Fibroblast of lung (primary cell): ENCODE measurements at places on chromosomes 16 and 17.
A peak's percentile ranks its signal among the peaks of the same experiment; 100 is the strongest.

GRCh38 chr16:5069854-5070253 lies 1.8 kb upstream of the ALG1 start:
- DNase-seq, result no peak

- no peak for DNase-seq
Observed at GRCh38 chr16:72924537-72924926, 123.4 kb downstream of the ZFHX3 start.

DNA sequence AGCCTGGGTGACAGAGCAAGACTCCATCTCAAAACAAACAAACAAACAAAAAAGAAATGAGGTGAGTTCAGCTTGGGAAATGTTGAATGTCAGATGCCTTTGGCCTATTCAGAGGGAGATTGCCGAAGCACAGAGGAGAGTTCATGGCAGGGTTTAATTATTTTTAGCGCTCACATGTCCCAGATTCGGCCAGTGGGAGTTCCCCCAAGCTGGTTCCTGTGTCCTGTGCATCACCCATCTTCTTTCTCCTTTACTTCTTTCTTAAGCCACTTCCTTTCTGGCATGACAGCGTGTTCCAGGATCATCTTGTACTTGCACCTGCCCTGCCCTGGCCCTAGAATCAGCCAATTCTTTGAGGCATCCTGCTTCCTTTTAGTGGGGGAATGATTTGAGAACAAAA lies 9.2 kb downstream of the MPV17L start:
- DNase-seq, result no peak

- DNase-seq, result no peak
Observed at GRCh38 chr16:51821527-51821926, 670.5 kb upstream of the SALL1 start.

DNA sequence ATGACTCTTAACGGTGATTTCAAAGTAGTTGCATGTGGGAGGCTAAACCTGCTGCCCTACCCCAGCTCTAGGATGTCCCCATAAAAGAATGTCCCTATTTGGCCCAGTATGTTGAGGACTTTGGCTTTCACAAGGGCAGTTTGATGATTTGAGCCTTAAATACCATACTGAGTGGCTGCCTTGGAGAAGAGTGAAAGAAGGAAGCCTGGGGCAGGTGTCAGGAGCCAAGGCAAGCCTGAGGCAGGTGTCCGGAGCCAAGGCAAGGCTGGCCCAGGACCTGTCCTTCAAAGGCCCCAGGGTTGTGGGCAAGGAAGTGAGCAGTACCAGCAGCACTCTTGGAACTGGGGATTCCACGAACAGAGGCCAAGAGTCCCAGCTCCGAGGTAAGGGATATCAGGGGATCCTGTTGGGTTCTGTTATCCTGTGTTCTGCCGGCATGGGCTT lies 18.6 kb downstream of the ST6GALNAC2 start:
- no peak for DNase-seq

- peak; percentile 70 for DNase-seq
Observed at GRCh38 chr17:48542114-48542656, 2.7 kb downstream of the HOXB2 start.

GRCh38 chr16:84924331-84925091 lies 86.8 kb downstream of the ZDHHC7 start:
- no peak for DNase-seq

GRCh38 chr16:86850670-86851069 lies 272.3 kb downstream of the FOXL1 start:
- DNase-seq, result no peak

DNA sequence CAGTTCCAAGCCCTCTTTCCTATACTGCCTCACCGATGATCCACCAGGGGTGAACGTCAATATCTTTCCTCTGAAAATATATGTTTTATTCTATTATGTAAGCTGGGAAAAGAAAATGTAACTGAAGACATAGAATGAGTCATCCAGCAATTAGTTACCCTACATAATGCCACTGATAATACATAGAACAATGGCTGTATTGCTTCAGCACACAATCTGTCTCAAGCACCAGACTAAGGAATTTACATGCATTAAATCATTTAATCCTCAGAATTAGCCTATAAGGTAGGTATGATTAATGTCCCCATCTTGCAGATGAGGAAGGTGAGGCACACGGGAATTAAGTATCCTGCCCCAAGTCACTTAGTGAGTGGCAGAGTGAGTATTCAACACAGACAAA lies 472.8 kb downstream of the TOX3 start:
- DNase-seq, result no peak

GRCh38 chr16:6835941-6836340 lies 496.7 kb upstream of the RBFOX1 start:
- no peak for DNase-seq

- no peak for DNase-seq
Observed at GRCh38 chr16:1781758-1782407, 488 bp downstream of the SPSB3 start.

DNA sequence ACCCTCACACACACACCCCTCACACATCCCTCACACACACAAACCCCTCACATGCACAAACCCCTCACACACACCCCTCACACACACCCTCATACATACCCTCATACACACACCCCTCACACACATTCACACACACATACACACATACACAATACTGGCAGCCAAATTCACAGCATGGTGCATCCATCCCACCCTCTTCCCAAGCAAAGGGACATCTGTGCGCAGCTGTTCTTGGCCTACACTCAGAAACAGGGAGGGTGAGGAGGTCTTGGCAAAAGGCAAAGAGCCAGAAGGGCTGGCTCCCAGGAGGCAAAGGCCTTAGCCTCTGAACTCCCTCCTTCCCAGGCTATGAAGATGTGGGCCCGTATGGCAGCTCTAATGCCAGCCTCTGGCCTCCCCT lies 23.4 kb downstream of the C17orf67 start:
- peak; percentile 46 for DNase-seq

- DNase-seq, result no peak
Observed at GRCh38 chr16:8872967-8873865, 4.4 kb upstream of the CARHSP1 start.

DNA sequence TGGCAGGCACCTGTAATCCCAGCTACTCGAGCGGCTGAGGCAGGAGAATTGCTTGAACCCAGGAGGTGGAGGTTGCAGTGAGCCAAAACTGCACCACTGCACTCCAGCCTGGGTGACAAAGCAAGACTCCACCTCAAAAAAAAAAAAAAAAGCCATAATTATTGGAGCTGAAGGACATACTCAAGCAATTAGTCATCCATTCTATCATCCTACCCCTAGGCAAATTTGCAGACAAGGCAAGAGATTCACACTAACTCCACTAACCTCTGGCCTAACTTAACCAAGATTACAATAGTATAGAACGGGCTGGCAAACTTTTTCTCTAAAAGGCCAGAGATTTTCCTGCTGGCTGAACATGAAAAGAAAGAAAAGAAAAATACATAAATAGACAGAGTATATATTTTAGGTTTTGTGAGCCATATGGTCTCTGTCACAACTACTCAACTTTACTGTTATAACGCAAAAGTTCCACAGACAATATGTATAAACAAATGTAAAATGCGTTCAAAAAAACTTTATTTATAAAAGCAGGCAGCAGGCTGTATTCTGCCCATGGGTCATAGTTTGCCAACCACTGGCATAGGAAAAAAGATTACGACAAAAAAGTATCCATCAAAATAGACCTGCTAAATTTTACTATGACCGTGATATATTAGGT lies 29.7 kb downstream of the BRIP1 start:
- peak; percentile 81 for DNase-seq

DNA sequence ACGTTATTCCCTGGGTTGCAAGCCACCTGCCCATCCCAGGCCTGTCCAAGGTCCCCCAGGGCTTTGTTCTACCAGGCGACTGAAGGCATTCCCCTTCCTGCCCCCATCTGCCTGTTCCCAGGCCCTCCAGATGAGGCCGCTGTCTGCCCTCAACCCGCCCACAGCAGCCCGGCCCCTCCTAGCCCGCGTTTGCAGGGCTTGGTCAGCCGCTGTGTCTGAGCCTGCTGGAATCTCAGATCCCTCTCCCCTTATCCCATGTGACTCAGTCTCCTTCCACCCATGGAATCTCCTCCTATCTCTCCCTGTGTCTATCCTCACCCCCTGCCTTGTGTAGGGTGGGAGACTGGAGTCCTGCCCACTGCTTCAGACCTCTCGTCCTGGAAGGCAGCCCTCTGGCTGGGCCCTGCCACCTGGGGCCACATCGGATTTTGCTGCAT lies 186.0 kb upstream of the TNRC6C start:
- peak; percentile 79 for DNase-seq
